Stimulated activated effector memory CD8-positive, alpha-beta T cell treated with anti-CD3 and anti-CD28 coated beads, Interleukin-12 subunit alpha, Interleukin-12 subunit beta, amount 100 ng/mL, for 72 hours (primary cell): ENCODE measurements at places on chromosomes 12 and 14.

DNA sequence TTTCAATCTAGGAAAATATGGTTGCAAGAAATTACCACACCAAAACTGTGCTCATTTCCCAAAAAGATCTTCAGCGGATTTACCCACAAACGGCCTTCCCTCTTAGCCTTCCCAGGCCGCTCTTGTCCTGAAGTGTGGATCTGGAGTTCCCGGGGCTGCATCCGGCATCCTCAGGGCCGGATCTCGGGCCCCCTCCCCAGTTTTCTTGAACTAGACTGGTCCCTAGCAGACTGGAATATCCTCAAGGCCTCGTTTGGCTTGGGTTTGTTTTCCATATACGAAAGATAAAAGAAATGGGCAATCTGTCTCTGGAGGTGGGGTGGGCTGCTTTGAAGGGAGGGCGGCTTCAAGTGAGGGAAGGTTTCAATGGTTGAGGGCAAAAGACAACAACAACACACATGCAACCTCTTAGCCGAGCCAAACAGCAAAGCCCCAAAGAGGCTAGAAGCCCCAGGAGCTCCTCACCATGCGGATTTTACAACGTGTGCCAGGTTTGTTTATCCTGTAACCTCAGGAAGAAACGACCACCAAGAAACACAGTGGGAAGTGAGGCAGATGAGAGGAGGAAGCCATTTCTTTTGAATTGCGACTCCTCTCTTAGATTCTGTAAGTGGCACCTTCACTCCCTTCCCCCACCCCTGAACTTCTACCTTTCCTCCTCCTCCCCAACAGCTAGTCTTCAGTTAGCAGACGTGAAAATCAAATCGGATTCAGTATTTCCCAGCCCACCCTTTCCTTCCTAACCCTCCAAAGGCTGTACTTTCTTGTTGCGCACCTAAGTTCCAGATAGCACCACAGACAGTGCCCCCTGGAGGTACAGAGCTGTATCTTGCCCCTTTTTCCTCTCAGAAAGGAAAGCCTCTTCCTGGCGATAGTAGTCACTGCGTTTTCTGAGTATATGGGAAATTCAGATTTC is 2.6 kb downstream of the MYF6 start:
- no peak for DNase-seq

DNA sequence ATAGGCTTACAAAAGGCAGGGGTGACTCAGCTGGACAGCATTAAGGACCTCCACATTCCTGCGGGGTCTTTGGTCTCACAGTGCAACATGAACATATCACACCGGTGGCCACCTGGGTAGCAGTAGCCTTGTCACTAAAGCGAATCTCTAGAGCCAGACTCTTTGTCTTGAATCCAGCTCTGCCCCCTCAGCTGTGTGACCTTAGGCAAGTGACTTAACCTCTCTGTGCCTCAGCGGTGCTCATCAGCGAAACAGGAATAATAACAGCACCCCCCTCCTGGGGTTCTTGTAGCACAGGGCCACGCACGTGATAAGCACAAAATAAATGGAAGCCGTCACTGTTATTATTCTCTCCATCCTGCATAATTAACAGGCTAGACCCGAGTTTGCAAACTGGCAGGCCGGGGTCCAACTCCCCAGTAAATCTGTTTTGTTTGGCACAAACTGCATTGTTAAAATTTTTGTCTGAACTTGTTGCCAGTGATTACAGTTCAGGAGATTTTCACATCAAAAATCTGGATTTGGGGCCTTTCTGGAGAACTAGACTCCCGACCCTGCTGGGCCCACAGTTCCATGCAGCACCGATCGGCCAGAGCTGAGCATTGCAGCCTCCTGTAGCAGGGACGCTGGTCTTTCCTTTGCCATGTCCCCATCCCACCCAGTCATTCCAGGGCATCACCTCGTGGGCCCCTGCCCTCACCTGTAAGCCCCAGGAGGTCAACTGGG is 174.8 kb downstream of the PHETA1 start:
- no peak for DNase-seq

DNA sequence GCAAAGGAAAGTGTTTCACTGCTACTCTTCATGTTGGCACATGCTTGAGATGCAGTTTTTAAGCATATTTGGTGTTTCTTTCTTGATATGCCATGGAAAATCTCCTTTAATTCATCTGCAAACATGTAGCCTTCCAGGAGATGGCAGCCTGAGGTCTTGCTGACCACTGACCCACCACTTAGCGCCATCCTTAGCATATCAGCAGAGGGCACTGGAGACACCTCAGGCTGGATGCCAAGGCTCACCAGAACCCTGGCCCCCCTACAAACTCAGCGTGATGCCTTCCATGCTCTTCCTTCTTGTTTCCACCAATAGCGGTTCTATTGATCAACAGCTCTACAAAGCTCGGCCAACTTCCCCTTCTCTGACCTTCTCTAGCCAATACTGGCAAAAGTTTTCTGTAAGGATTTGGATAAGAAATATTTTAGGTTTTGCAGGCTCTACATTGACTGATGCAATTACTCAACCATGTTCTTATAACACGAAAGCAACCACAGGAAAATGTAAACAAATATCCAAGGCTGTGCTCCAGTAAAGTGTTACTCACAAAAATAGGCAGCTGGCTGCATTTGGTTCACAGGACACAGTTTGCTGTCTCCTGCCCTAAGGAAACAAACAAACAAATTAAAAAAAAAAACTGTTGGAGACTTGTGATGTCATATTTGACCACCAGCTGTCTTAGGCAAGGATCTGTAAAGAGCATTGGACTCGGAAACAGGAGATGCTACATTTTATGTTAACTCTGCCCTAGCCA is 209.7 kb downstream of the SLC15A4 start:
- DNase-seq = no peak

- no peak for DNase-seq
Observed at GRCh38 chr12:124727922-124728321, 135.7 kb downstream of the SCARB1 start.

- DNase-seq = no peak
Observed at GRCh38 chr14:58912799-58913432, 275.2 kb downstream of the DACT1 start.

- peak; percentile 51 for DNase-seq
Observed at GRCh38 chr12:95623554-95624170, 72.4 kb upstream of the USP44 start.

- no peak for DNase-seq
Observed at GRCh38 chr14:96461950-96462798, 40.0 kb upstream of the PAPOLA start.

GRCh38 chr14:100303179-100303578 is 3.1 kb downstream of the SLC25A29 start:
- no peak for DNase-seq

DNA sequence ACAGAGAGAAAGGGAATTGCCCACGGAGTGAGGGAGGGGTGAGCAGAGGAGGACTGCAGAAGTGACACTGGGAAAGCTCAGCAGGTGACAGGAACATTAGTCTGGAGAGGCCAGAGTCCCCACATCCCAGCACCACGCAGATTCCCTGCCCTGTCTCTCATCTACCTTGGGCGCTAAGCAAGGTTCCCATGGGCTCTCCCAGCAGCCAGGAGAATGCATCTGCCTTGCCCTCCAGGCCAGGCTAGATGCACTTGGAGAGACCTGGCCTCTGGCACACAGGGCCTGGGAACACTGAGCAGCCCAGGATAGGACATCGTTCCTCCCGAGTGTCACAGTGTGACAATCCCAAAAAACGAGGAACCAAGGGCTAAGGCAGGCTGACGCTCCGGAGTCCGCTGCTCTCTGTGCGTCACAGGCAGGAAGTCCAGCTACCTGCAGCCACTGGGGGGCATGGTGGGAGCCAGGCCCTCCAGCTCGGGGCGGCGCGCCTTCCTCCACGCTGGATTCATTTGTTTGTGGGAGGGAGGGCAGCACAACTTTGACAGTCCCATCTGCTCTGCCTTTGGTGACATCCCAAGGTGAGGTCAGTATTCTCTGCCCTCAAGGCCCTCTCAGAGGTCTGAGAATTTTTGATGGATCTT is 5.4 kb upstream of the NGB start:
- no peak for DNase-seq

DNA sequence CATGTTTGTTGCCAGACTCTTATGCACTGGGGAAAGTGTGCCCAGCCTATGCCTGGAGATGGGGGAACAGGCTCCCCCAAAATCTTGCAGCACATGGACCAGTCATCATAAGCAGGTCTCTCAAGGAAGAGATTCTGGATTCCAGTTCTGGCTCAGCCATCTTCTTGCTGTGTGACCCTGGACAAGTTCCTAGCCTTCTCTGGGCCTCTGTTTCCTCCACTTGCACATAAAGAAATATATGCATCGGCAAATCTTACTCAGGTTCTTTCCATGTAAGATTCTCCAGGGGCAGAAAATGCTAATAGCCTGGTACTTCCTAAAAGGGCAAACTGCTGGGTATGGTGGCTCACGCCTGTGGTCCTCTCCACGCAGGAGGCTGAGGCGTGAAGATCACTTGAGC is 7.2 kb downstream of the OAS3 start:
- no peak for DNase-seq

DNA sequence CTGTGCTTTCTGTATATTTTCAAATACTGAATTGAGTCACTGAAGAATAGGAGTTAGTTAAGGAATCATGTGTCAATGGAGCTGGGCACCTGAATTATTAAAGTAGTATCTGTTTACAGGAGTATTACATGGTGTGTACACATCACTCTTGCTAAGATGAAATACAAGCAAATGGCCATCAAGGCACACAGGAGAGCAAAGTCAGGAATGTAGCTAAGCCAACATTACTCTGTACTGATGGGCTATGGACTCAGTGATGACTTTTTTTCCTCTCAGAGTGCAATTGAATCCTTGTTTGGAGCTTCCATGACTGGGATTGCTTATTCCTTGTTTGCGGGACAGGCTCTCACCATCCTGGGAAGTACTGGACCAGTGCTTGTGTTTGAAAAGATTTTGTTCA is 45.5 kb downstream of the SLC4A8 start:
- DNase-seq = no peak

- DNase-seq = no peak
Observed at GRCh38 chr14:59086241-59086882, 102.1 kb upstream of the DAAM1 start.

- DNase-seq = no peak
Observed at GRCh38 chr12:26730481-26731350, 102.3 kb downstream of the ITPR2 start.

- no peak for DNase-seq
Observed at GRCh38 chr14:68295316-68295816, 475.8 kb downstream of the RAD51B start.

GRCh38 chr14:105051182-105052109 is 13.8 kb downstream of the GPR132 start:
- DNase-seq = no peak

- no peak for DNase-seq
Observed at GRCh38 chr14:37172024-37172869, at the start of gene SLC25A21. SLC25A21 (minus strand) TSS chr14:37172606.

- no peak for DNase-seq
Observed at GRCh38 chr14:76863724-76864407, 37.7 kb downstream of the LRRC74A start.

- DNase-seq = no peak
Observed at GRCh38 chr14:21614240-21614639, 20.5 kb downstream of the OR10G2 start.

- no peak for DNase-seq
Observed at GRCh38 chr14:52241087-52241793, 26.3 kb upstream of the PTGDR start.

DNA sequence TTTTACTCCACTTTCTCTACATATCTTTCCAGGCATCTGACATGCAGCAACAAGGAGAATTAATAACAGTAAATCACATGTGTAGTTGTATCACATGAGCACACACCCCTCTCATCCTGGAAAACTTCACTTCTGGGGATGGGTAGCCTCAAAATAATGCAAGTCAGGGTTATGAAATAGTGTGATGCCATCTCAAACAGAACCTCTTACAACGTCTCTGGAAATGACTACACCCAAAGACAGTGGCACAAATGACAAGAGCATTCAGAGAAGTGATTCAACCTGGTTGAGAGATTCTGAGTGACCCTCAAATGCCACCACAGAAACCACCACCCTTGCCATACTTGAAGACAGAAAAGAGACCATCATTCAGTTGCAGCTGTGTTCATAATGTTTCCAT is 2.8 kb downstream of the DIO2 start:
- DNase-seq = no peak

DNA sequence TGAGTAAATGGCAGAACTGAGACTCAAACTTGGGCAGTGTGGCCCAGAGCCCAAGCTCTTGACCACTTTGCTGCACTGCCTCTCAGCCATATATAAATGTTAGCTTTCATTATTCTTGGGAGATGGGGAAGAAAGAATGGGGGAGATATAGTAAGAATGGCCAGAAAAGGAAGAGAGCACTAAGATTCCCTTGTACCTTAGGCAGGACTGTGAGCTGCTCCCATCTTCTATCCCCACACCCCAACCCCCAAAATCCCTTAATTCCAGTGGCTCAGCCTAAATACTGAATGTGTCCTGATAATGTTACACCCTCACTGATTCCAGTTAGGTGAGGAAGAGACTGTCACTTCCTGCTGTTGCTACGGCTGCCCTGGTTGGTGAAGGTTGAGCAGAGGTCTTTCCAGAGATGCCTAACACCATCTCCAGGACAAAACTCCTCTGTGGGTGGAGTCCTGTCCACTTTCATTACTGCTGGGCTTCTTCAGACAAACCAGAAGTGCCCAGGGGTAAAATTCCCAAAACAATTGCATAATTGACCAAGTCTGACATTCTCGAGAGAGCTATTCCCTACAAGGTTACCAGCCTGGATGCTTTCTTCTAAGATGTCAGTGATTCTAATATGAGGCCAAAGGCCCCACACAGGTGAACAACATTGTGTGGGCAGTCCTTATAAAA is 51.8 kb downstream of the GNG2 start:
- no peak for DNase-seq

- DNase-seq = no peak
Observed at GRCh38 chr14:51157012-51157411, 62.1 kb upstream of the TRIM9 start.

- no peak for DNase-seq
Observed at GRCh38 chr14:104264495-104265265, 126.3 kb downstream of the KIF26A start.

- DNase-seq = no peak
Observed at GRCh38 chr14:67927244-67927643, 107.7 kb downstream of the RAD51B start.

DNA sequence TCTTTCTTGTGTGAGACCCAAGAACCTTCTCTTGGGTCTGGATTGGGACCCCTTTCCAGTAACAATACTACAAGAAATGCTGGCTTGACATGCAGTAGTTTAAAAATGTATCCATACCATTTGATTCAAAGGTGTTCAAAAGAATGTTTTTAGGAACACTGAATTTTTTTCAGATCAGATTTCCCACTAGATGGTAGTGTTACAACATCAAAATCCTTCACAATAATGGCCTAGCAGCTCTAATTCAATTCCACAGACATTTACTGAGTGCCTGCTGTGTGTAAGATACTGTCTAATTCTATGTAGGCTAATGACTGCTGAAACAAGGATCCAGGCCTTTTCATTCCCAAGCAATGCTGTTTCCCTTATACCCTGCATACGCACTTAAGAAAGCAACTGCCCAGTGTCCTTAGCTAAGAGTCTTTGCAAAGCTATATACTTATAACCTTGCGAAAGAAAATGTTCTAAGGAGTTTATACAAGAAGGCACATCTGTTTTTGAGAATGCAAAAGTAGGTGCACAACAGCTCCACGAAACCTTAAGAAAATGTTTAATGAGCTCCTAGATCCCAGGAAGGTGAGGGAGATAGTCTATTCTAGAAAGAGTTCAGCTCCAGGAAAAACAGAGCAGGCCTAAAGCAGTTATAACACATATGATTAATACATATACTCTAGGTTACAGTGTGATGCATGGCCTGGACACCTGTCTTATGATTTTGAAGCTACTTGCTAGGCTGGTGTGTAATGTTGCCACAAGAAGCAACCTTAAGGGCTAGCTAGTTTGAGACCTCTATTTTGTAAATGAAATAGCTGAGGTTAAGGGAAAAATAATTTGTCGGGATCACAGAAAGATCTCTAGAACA is 50.9 kb upstream of the PKP2 start:
- no peak for DNase-seq

- DNase-seq = peak; percentile 78
Observed at GRCh38 chr12:75641031-75641780, 129.8 kb upstream of the KRR1 start.
